ENCODE measurements at places on chromosomes 5 and 9.

- DNase-seq, result no peak
Observed at GRCh38 chr9:25310961-25311360, 367.3 kb downstream of the TUSC1 start.

DNA sequence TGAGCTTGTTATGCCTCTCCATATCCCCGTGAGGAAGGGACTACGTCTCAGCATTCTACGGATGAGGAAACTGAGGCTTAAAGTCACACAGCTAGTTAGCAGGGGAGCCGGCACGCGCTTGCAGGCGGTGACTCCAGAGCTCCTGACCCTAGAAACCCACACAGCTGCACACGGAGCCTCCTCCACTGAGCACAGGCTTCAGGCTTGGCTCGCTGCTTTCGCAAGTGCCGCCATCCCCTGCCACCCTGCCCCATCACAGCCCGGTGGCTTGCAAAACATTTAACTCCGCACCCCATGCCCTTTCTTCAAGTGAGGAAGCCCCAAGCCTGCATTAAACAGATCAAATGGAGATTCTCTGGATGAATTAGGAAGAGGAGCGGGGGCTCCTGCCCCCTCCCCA is 138.3 kb downstream of the HSD17B3 start:
- no peak for DNase-seq

DNA sequence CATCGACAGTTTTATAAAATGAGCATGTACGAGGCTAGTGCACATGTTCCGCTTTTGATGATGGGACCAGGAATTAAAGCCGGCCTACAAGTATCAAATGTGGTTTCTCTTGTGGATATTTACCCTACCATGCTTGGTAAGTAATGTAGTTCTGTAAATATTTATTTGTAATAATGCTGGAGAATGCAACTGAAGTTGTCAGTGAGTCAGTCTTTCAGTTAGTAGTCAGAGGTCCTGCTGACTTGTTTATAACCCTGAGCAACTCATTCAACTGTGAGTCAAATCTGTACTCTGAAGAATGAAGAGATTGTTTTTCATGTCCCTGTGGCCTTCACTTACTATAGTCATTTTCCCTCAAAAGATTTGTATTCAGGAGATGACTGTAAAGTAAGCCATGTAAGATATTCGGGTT is 28.4 kb upstream of the GPR150 start:
- DNase-seq, result no peak

- no peak for DNase-seq
Observed at GRCh38 chr9:20319241-20319640, 303.1 kb downstream of the MLLT3 start.

GRCh38 chr5:166505544-166505943 is 1785.9 kb upstream of the WWC1 start:
- DNase-seq, result no peak

- DNase-seq, result no peak
Observed at GRCh38 chr5:123786411-123786810, 274.4 kb downstream of the CSNK1G3 start.

DNA sequence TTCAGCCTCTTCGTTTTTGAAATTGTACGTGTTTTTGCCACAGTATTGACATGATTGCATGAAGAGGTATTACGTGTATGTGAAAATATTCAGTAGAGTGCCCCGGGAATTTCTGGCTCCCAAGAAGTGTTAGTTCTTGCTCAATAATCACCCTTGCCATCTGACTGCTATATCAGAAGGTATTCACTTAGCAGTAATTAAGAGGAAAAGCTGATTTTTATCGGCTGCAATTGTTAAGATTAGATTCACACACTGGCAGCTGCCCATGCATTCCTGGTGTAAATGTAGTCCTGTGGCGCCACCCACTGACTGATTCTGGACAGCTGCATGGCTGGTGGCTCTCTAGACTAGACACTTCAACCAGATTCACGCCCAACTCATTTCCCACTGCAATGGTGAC is 440.1 kb upstream of the ADAMTS16 start:
- DNase-seq, result no peak

GRCh38 chr5:75567710-75568109 is 43.5 kb upstream of the ANKDD1B start:
- DNase-seq, result no peak

- peak; percentile 16 for DNase-seq
Observed at GRCh38 chr9:93143830-93144530, 9.9 kb upstream of the NINJ1 start.

DNA sequence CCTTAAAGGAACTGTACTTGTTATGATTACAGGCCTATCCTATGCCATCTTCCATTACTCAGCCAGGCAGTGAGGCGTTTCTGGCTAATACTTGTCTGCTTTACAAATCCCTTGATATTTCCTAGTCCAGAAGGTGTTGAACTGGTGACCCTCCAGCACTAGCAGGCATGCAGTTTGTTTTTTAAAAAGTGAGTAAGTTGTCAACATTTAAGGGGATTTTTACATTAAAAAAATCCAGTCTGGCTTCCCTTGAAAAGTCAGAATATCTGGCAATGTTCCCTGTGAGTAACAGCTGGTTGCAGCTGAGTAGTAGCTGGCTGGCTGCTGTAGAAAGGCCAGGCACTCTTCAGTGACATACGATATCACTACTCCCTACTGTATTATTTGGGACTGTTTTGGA is 21.8 kb downstream of the GRIN3A start:
- no peak for DNase-seq

- DNase-seq, result no peak
Observed at GRCh38 chr5:96370976-96371375, 62.1 kb downstream of the PCSK1 start.

- DNase-seq, result no peak
Observed at GRCh38 chr9:112002131-112002846, 105.7 kb downstream of the UGCG start.

DNA sequence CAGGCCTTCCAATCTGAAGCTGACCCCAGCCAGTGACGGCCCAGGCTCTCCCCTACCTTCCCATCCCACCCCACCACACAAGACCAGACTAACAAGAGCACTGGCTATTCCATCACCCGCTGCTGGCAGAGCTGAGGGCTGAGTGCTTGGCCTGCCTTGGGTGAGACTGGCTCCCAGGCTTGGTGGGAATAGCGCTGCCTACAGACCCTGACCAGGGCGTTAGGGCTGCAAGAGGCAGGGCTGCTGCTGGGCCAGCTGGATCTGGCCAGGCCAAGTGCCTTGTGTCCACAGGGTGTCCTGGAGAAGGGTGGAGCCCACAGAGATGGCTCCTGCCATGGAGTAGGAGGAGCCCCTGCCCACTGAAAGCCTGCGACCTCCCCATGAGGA is 31.6 kb upstream of the ANGPTL2 start:
- no peak for DNase-seq

DNA sequence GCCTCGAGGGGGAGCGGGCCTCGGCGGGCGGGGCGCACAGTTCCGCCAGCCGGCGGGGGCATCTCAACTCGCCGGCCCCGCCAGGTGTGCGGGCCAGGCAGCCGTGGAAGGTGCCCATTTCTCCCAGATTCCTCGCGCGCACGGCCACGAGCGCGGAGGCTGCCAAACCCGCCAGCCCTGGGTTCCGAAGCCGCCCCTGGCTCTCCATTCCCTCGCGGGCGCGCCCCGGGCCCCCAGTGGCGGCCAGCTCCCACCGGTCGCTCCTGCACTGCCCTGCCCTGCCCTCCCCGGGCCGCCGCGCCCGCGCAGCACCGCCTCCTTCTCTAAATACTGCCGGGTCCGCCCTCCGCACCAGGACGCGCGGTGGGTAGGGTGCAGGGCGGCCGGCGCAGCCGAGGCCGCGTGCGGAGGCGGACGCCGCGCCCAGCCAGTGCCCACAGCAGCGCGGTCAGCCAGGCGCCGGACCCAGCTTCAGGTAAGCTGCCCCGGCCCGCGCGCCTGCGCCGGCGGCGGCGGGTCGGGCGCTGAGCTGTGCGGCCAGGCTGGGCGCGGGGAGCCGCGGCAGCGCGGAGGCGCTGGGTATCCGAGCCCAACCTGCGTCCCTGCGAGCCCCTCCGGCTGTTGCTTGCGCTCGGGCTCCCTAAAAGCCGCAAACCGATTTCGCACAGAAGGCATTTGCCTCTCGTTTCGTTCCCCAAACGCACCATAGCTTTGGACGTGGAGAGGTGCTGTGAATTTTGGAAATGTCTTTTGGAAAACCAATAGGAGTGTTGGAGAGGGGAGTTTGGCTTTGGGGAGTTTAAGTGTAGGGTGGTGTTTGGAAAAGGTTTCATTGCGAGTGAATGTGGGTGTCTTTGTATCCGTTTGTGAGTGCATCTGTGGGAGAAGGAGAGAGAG is at the start of gene TMEM171:
Gene TMEM171, plus strand, starts transcription at position 354 of the 897 bp plus-strand sequence. CDS start 2,799 bp downstream, outside the sequence.
- no peak for DNase-seq

DNA sequence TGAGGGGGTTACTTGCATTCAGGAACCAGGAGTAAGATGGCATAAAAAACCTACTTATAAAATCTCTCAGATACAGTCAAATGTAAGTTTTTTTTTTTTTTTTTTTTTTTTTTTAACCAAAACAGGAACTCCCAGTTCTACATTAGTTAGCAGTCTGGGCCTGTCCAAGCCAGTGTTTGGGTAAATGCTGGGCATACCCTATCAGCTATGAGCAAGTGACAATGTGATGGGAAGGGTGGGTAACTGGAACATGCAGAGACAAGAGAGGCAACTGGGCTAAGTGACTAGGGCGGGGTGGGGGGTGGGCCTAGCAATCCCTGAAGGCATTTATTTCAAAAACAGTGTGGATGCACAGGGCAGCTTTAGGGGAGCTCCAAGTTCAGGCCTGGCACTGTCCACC is 2.3 kb downstream of the NMRK1 start:
- DNase-seq, result no peak

GRCh38 chr5:151673421-151673820 is 13.3 kb downstream of the SPARC start:
- DNase-seq, result no peak

- DNase-seq, result no peak
Observed at GRCh38 chr9:20403346-20403745, 219.0 kb downstream of the MLLT3 start.

GRCh38 chr5:74556631-74557595 is 83.6 kb downstream of the ENC1 start:
- no peak for DNase-seq

- DNase-seq, result no peak
Observed at GRCh38 chr5:179455320-179455719, 95.0 kb upstream of the RUFY1 start.

DNA sequence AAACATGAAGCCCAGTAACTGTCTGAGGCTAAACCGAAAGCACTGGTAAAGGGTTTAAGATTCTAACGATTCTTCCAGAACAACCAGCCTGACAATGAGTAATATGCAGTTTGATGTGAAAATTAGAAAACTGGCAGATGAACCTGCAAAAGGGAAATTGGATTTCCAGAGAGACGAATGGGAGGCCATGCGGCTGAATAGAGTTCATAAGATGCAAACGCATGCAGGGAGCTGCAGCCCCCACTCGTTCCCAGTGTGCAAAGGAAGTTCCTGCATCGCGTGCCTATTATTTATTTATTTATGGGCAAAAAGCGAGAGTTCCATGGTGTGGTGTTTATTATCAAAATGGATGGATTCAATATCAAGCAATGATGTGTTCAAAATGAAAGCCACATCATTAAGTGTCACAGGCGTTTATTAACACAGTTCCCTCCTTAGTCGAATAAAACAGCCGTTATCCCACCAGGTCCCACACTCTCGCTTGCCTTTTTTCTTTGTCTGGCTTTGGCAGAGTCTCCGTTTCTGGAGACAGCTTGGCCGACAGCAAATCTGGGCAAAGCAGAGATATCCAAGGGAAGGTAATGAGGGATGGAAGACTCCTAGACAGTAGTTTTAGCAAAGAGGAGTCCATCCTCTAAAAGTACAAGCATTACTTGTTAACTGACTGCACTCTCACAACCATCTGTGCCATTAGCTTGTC is 451.4 kb downstream of the KDM4C start:
- no peak for DNase-seq

DNA sequence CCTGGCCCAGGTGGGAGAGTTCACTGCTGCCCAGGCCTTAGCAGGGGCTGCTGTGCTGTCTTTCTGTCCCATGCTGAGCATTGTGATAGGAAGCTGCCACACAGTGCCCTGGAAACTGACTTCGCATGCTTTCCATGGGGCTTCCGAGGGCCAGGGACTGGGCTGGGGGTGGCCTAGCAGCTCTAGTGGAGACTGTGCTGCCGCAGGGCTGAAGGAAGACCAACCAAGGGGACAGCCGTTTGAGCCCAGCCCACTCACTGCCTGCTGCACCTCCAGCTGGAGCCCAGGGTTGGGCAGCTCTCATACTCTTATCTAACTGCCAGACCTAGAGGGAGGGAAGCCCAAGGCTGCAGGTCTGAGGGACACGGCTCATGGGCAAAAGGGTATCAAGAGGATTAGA is 79.2 kb downstream of the RGS3 start:
- DNase-seq, result no peak

DNA sequence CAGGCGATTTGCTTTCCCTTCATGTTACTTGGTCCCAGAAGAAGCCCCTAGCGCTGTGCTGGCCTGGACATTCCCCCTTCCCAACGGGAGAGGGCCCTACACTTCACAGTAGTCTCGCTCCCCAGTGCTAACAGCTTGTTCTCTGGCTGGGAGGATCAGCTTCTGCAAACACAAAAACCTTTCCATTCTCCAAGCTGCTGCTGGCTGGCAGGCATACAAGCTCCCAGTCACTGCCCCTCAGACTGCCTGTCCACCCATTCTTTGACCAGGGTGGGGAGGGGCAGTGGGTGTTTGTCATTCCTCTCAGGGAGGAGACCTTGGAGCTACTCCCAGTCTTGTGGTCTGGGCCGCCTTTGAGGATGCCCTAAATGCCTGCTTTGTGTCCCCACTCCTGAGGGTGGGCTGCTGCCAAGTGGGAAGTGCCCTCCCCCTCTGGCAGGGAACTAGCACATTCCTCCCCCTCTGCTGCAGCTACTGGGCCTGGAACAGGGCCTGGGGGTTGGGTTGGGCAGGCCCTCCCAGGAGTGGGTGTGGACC is 20.8 kb downstream of the ENHO start:
- no peak for DNase-seq

GRCh38 chr5:108974594-108974993 is 226.9 kb downstream of the FER start:
- DNase-seq, result no peak

GRCh38 chr5:18216729-18217128 is 582.5 kb downstream of the TAF11L14 start:
- no peak for DNase-seq

DNA sequence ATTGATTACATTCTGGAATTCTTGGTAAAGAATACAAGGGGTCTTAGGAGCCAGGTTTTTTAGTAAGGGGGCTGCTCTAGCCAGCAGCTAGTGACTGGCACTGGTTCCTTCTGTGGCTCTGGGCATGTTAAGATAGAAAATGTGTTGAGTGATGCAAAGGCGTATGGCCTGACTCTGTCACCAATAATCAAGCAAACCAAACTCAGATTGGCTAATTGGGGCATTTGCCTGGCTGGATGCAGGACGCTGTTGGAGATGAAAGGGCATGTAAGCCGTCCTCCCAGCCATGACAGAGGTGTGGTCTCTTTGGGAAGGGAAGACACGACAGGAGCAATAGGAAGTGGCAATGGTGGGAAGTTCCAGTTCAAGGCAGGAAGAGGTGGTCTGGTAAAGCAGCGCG is 87.6 kb upstream of the CTSL start:
- no peak for DNase-seq

GRCh38 chr9:677461-678097 is 163.9 kb upstream of the DMRT1 start:
- DNase-seq, result no peak

GRCh38 chr5:102895234-102895633 is 140.1 kb downstream of the PAM start:
- DNase-seq, result no peak

- no peak for DNase-seq
Observed at GRCh38 chr5:19837536-19838174, 150.3 kb downstream of the CDH18 start.

- DNase-seq, result no peak
Observed at GRCh38 chr5:88707216-88707965, 175.6 kb downstream of the MEF2C start.
